Retinal pigment epithelial cell (primary cell): ENCODE measurements at places on chromosomes 12 and 14.

- no peak for DNase-seq
Observed at GRCh38 chr14:58177125-58177524, 22.8 kb upstream of the ACTR10 start.

DNA sequence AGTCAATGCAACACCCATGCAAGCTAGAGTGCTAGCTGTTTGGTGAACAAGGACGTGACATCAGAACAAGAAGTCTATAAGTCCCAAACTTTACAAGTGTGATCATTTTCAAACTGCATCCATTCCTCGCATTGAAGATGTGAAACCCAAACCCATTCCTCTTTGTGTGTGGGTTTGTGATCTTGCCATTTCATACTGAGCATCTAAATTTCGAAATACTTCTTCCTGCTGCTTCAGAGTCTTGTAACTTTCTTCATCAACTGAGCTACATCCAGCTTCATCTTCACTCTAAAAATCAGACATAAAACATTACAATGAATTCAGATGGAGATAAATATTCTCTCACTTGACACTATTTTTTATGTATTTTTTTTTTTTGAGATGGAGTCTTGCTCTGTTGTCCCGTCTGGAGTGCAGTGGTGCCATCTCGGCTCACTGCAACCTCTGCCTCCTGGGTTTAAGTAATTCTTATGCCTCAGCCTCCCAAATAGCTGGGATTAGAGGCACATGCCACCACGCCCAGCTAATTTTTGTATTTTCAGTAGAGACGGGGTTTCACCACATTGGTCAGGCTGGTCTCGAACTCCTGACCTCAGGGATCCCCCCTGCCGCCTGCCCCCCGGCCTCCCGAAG lies 4.8 kb upstream of the ZCCHC8 start:
- DNase-seq: no peak

GRCh38 chr12:75020068-75020557 lies 189.5 kb downstream of the KCNC2 start:
- no peak for DNase-seq

DNA sequence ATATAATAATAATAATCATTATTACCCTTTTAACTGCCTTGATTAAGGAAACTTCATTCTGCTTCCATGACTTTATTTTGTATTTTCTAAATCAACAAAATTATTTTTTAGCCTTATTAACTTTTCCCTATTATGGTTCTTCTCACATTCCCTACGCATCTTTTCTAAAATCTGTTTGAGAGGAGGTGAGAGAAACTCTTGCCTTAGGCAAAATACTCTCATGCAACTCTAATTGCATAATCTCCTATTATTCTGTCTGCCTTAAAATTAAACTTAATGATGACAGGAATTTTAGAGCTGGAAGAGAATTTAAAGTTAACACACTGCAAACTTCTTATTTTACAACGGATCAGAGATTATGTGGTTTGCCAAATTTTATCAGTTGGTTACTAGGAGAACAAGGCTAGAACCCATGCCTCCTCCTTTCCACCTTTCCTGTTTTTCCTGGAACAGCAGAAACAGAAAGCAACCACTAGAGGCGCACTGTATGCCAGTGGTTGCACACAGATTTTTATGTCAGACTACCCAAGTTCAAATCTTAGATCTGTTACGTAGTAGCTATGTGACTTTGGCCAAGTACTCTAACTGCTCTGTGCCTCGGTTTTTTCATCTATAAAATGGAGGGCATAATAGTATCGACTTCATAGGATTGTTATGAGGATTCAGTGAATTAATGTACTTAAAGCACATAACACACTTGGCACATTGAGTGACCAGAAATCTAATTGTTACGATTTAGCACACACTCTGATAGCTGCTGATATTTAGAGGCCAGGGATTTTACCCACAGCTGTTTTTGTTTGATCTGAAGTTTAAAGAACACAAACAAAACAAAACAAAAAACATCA lies 4.3 kb upstream of the BRMS1L start:
- DNase-seq: no peak

- DNase-seq: no peak
Observed at GRCh38 chr12:128163086-128163485, 103.9 kb upstream of the TMEM132C start.

DNA sequence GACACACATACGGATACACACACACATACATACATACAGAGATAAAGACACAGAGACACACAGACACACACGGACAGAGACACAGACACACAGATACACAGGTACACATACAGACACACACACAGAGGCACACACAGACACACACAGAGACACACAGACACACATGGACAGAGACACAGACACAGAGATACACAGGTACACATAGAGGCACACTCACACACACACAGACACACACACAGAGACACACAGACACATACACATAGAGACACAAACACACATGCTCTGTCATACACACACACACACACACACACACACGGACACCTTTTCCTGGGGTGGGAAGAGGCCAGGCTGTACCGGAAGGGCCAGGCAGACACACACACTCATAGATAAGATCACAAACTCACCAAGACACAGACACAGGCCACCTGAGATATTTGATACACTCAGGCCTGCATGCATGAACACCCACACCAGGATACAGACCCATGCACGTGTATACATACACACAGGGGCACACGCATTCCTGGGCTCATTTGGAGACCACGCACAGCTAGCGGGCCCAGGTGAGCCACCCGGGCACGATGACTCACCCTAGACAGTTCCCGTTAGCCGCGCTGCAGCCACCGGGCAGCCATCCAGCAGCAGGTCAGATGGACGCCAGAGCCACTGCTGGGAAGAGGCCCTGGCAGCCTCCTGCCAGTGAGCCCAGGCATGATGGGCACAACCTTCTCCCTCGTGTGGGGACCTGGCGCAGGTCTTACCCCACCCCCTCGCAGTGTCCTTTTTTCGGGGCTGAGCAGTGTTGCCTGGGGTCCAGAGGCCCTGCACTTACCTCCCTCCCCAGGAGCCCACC lies 1.8 kb upstream of the AHNAK2 start:
- DNase-seq: peak; percentile 39

- DNase-seq: no peak
Observed at GRCh38 chr14:91032248-91032647, 28.2 kb downstream of the RPS6KA5 start.

DNA sequence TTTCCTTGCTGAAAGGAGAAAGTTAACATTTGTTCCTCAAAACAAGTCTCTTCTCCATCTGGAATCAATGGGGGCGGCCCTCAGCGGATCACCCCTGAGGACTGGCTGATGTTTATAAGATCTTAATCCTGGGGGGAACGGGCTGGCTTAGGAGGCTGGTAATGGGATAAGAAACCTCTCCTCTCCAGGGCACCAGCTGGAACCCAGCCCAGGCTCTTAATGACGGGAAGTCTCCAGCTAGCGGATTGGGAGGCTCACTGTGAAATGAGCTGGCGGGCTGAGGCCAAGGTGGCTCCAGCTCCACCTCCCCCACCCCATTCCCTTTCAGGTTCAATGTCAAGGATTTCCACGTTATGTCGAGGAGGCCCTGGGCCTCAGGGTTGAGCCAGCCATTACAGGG lies 1133.0 kb downstream of the VRK1 start:
- peak; percentile 89 for DNase-seq

- DNase-seq: no peak
Observed at GRCh38 chr12:58095002-58095401, 153.6 kb downstream of the ATP23 start.

GRCh38 chr12:116400636-116401372 lies 123.3 kb upstream of the MED13L start:
- no peak for DNase-seq

- no peak for DNase-seq
Observed at GRCh38 chr14:90574188-90575131, 177.6 kb downstream of the CALM1 start.

DNA sequence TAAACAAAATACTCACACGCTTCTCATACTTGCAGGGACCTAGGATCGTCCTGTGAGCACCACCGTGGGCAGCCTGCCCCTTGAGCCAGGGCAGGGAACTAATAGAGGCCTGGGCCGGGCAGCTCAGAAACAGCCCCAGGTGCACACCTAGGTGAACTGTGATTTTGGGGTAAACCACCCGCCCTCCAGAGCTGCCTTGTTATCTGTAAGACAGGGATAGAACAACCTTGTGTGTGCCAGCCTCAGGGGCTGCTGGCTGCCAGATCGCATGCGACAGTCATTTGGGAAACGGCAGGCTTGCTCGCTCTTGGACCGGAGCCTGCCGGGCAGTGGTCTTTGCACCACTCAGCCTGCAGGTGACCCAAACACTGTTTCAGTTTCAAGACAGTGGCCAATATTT lies 86.8 kb downstream of the ADGRD1 start:
- no peak for DNase-seq

DNA sequence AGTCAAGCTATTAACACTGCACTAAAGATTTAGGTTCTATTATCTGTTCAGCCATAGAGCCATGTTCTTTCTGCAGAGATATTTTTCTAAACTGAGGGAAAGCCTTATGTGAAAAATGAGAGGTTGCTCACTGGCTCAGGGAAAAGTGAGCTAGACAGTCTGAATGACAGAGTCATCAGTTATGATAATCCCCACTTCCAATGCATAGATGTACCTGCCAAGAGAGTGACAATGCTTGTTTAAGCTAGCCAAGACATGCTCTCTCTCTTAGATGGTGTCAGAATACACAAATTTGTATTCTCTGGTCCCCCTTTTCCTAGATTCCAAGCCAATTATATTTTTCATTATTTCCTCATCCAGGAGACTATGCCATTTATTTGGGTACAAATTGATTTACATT lies 176.9 kb upstream of the FRMD6 start:
- no peak for DNase-seq
